Body of pancreas (tissue), 4 donors: ENCODE measurements at places on chromosomes 1 and 21.
A peak's percentile ranks its signal among the peaks of the same experiment; 100 is the strongest.

DNA sequence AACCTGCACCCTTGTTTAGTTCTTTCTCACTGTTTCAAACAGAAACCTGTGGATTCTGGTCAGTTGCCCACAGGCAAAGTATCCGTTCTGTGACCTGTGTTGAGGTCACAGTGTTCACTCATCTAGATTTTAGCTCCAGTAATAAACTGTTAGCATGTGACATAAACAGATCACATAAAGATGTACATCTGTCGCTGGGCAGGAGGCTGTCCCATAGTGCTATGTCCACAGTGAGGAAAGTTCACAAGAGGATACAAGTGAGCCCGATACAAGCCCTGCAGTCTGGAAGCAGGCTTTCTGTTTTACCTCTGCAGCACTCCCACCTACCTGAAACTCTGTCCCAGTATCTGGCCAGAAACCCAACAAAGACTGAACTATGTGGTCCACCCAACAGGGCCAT is 28.4 kb downstream of the LMX1A start:
- no peak for DNase-seq

DNA sequence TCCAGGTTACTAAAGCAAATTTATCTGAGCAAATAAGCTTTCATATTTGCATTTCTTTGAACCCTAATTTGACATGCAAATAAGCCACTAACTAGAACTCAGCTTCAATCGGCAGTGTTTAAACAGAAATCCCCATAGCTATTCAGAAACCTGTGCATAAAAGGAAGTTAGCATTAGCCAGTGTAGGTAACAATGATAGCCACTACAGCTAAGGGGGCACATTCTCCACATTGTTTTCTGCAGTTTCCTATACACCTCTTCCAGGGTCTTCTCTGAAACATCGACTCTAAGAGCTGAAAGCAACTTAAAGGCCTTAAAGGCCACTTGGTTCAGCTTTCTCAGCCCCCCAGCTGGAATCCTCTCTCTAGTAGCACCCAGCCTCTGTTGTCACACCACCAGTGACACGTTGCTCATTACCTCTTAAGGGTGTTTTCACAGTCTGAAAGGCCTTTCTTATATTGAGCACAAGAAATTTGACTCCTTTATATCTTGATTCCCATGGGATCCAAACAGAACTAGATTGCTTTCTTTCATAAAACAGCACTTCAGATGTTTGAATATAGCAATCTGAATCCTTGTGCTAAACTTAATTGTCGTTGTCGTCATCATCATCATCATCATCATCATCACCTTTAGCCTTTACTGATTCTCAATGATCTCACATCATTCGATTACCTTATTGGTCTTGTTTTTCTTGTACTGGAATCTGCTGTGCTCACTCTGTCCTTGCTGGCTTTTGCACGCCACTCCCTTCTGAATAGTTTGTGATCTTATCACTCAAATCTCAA is 93.9 kb upstream of the DAB1 start:
- DNase-seq, result no peak

- no peak for DNase-seq
Observed at GRCh38 chr1:106619080-106619826, 437.2 kb upstream of the PRMT6 start.

DNA sequence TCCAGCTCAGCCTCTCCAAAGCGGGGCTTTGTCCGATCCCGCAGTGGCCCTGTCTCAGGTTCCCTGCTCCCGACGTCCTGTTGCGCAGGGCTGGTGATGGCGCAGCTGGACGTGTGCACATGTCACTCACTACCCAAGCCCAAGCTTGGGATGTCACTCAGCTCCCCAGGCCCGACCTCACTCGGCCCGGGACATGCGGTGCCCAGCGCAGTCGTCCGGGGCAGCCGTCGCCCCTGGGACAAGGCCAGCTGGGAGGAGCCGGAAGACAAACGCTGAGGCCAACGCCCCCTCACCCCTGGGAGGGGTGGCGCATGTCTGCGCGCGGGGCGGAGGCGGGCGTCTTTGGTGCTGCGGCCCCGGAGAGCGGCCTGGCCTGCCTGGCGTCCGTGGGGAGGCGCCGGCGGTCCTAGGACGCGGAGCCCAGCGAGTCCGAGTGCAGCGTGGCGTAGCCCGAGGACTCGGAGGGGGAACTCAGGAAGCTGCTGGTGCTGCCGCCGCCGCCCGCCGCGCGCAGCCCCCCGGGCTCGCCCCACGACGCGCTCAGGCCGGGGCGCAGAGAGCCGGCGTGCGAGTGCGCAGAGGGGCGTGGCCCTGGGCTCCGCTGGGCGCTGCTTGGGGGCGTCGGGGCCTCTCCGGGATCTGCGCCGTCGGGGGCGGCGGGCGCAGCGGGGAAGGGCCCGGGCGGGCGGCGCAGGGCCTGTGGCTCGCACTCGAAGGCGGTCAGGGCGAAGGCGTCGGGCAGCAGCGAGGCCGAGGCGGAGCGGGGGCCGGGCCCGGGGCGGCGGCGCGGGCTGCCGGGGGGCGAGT is 5.2 kb downstream of the HES3 start:
- no peak for DNase-seq

DNA sequence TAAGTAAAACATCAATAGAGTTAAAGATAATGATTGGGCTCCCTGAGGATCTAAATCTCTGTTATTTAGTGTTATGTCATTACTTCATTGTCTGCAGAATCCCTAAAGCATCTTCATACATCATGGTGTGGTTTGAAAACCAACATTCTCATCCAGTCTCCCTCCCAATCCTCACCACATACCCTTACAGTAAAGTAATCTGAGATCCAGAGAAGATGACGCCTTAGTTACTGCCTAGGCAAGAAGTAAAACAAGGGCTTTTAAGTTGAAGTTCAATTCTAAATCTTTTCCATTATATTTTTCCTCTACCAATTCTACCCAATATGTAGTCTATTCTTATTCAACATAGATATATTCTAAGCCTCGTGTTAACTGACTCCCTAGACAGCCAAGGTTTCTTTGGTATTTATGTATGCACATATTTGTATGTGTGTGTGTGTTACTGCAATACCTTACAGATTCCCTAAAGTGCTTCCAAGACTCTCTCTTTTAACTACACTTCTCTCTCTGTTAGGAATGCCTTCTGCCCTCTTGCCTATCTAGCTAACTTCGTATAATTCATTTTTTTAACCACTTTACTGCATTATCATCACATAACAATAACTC is 17.3 kb downstream of the DPH5 start:
- no peak for DNase-seq

- DNase-seq, result no peak
Observed at GRCh38 chr1:20604678-20605077, 15.8 kb downstream of the CDA start.

DNA sequence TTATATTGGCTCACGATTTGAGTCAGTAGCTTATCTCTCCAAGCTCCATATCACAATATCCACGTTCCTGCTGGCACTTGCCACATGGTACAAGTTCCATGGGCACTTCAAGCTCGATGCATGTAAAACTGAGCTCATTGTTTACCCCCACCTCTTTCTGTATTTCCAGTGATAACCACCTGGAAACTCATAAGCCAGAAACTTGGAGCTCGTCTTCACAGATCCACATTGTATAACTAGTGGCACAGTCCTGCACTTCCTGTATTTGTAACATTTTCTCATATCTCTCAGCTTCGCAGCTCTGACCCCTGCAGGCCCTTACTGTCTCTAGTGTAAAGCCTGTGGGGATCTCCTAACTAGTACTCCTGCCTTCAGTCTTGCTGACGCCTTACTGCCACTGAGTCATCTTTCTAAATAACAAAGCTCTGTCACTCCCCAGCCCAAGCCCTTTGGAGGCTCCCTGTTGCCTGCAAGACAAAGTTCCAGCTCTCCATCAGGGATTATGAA is 6.5 kb upstream of the C2CD4D start:
- DNase-seq, result no peak

- DNase-seq, result no peak
Observed at GRCh38 chr21:39738566-39738965, 6.4 kb upstream of the IGSF5 start.

- no peak for DNase-seq
Observed at GRCh38 chr1:209672705-209673630, 2.2 kb upstream of the G0S2 start.

GRCh38 chr1:240965581-240966091 is 353.7 kb upstream of the GREM2 start:
- DNase-seq, result no peak

DNA sequence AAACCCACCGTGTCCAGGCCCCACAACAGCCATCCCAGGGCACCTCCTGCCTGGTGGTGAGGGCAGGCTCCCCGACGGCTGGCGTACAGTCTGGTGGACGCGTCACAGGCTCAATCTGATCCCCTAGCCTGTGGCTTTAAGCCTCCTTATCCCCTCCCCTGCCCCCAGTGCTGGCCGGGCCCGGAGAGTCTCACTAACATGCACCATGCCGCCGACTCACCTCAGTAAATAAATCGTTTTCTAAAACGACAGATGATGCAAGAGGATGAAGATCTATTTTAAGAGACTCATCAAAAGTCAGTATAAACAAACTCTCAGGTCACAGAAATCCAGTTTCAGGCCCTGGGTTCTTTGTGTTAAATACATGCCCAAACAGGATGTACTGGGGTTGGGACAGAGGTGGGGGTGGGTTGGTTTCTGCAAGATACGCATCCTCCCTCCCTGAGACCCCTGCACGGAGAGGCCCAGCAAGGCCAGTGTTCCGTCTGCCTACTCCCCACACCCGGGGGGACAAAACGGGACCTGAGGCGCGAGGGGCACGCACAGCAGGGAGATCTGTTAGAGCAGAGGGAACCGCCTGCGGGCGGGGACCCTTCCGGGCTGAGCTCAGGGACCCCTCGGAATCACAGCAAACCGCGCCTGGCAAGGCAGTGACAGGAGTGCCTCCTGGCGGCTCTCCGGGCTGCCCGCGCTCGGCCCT is 3.1 kb downstream of the PANK4 start:
- DNase-seq, result no peak

DNA sequence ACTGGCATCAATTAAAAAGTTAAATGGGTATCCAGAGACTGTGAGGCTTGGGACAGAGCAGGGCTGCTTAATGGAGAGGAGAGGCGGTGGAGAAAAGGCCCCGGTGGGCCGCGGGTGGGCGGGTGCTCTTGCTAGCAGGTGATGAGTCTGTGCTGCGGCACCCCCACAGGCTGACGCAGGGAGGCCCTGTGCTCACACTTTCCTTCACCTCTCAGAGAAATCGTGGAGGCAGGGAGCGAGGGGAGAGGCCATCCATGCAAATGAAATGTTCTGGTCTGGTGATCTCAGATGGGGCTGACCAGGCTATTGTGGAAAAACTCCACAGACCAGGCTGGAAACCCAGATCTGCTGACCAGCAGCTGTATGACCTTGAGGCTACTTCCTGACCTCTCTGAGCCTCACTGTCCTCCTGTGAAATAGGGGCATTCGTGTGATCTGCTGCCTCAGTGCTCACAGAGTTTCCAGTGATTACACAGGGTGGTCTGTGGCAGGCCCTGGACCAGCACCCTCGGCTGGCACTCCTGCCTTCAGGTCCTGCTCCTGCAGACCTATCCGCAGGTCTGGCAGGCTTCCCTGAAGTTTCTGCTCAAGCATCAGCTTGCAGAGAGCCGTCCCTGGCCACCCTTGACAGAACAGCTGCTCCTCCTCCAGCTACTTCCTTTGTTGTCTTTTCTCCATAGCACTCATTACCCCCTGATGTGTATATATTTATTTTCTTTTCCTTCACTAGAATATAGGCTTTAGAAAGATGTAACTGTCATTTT is 89.2 kb downstream of the BEND5 start:
- DNase-seq, result no peak

DNA sequence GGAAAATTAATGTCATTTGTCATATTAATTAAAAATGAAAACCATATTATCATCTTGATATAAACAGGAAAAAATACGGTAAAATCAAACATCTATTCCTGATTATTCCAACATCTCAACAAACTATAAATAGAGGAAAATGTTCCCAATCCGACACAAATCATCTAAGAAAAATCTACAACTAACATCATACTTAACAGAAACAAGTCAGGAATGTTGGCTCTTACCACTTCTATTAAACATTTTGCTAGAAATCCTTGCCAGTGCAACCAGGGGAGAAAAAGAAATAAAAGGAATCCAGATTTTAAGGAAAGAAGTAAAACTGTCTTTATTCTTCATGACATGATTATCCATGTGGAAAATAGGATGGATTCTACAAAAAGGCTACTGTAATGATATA is 77.0 kb upstream of the IRF2BP2 start:
- DNase-seq, result no peak

- no peak for DNase-seq
Observed at GRCh38 chr1:157035121-157035520, 10.4 kb downstream of the ARHGEF11 start.

GRCh38 chr1:234533975-234534876 is 55.2 kb upstream of the TARBP1 start:
- peak; percentile 88 for DNase-seq

GRCh38 chr1:151963288-151963687 is 30.4 kb downstream of the S100A10 start:
- DNase-seq, result no peak
